ENCODE measurements at places on chromosomes 11 and 22. TPM values are rescaled to one million over a fixed set of nuclear protein-coding genes. Genes with fewer than 3 reads are reported as not detected.

DNA sequence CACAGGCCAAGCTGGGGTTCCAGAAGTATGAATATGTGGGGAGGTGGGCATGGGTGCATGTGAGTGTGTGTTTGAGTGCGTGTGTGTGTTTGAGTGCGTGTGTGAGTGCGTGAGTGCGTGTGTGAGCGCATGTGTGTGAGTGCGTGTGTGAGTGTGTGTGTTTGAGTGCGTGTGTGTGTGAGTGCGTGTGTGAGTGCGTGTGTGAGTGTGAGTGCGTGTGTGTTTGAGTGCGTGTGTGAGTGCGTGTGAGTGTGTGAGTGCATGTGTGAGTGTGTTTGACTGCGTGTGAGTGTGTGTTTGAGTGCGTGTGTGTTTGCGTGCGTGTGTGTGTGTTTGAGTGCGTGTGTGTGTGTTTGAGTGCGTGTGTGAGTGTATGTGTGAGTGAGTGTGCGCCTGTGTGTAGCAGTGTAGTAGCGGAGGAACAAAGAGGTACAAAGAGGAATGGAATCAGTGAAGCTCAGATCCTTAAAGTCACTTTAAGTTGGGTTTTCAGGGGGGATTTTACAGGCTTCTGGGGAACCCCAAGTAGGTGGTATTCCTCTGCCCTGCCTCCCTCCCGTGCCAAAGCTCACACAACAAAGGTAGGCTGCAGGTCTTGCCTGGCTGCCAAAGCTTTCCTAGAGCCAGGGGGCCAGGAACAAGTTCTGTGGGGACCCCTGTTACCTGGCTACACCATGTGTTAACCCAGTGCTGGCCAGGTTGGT, 137.1 kb downstream of the KIRREL3 start:
- no peak for DNase-seq

DNA sequence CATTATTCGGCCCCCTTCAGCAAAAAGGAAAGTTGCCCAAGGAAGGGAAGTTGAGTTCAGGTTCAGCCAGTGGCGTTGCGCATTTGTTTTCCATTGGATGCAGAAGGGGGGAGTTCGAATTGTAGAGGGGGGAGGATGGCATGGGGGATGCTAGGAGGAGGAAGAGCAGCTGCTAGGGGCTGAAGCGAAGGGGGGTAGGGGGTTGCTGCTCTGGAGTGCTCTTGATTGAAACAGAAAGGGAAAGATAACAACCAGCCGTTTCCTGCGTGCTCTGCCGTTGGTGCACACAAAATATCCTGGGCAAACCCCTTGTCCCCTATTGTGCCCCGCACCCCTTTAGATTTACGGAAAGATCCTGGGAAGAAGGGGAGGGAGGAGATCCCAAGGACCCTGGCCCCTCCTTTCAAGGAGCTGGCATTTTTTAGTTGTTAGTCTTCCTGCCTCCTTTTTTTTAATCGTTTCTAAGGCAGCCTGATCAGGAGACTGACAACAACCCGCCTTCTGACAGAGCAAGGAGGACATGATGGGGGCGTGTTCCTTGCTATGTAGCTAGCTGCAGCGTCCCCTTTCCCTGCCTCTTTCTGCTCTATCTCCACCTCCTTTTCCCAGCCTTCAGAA, 2.1 kb downstream of the KMT2A start:
- DNase-seq = peak; percentile 80

GRCh38 chr11:12161137-12161536, 50.7 kb downstream of the MICAL2 start:
- DNase-seq = no peak

GRCh38 chr22:46193898-46194310, 43.6 kb downstream of the PPARA start:
- no peak for DNase-seq

GRCh38 chr22:28402539-28402938, 277.1 kb downstream of the TTC28 start:
- no peak for DNase-seq

DNA sequence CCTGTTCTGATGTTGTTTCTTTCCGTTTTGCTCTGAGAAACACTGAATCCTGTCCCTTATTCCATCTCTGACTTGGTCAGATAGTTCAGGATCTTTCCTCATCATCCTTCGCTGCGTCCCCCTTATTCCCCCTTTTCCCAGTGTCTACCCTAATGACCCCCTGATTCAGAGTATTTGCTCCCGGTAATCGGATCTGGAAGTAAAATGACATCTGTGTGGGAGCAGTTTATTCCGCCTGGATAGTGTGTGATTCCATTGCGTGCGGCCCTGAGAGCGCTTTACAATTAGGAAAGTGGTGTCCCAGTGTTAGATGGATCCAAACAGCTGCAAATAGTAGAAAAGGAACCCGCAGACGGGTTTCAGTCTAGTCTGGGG, 606 bp downstream of the DRG1 start:
- peak; percentile 7 for DNase-seq

DNA sequence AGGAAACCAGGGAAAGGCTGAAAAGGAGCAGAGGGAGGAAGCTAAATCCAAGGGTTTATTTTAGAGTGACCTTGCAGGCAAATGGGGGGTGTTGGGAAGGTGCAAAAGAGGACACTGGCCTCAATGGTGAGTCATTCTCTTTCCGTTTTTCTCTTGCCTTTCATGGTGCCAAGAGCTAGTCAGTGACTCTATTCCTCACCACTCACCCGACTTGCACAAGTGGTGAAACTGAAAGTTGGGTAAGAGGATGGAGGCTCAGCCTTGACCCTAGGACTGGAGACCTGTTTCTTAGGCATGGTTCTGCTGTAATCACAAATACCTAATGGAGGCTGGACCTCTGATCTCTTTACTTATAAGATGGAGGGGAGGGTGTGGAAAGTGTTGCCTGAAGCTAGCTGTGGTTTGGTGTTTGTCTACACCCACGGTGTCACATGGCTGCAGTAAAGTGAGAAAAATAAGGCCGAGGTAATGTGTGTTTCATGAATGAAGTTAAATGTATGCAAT, 67.3 kb upstream of the CREB3L1 start:
- no peak for DNase-seq

DNA sequence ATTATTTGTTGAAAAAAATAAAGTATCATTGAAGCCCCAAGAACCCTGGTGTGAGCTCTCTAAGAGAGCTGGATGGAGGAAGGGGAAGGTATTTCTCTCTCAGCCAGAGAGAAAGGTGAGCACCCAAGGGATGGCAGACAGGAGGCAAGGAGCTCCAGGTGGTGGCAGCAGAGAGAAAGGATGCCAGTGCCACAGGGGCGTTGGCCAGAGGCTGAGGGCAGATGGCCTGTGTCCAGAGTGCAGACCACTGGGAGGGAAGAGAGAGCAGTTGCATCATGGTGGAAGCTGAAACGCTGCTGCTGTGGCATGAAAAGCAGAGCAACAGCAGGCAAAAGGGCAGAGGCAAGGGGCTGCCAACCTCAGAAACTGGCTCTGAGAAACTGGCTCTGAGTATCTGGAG, 8.5 kb downstream of the SPON1 start:
- DNase-seq = peak; percentile 59

- no peak for DNase-seq
These were observed 501.6 kb downstream of the MIAT start for GRCh38 chr22:27159016-27159415.

DNA sequence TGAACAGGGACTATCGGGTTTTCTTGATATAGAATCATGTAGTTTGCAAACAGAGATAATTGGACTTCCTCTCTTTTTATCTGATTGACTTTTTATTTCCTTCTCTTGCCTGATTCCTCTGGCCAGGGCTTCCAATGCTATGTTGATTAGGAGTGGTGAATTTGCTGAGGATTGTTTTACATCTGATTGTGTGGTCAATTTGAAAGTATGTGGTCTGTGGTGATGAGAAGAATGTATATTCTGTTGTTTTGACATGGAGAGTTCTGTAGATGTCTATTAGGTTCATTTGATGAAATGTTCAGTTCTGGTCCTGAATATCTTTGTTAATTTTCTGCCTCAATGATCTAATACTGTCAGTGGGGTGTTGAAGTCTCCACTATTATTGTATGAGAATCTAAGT, 713.2 kb upstream of the CCDC179 start:
- no peak for DNase-seq

DNA sequence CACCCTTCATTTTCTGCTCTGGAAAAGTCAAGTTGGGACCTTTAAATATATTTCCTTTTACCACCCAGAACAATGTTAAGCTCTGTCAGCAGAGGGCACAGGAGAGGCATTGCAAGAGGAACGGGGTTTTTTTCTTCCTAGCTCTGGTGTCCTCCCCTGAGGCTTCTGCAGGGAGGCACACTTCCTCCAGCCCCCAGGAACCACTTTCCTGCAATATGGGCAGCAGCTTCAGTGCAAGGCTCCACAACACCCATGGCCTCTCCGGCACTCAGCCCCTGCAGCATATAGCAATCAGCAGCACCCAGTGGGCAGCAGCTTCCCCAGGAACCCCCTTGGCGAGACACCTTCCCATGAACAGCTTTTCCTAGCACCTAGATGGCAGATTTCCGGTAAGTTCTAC, 101.4 kb downstream of the SYT9 start:
- peak; percentile 87 for DNase-seq

DNA sequence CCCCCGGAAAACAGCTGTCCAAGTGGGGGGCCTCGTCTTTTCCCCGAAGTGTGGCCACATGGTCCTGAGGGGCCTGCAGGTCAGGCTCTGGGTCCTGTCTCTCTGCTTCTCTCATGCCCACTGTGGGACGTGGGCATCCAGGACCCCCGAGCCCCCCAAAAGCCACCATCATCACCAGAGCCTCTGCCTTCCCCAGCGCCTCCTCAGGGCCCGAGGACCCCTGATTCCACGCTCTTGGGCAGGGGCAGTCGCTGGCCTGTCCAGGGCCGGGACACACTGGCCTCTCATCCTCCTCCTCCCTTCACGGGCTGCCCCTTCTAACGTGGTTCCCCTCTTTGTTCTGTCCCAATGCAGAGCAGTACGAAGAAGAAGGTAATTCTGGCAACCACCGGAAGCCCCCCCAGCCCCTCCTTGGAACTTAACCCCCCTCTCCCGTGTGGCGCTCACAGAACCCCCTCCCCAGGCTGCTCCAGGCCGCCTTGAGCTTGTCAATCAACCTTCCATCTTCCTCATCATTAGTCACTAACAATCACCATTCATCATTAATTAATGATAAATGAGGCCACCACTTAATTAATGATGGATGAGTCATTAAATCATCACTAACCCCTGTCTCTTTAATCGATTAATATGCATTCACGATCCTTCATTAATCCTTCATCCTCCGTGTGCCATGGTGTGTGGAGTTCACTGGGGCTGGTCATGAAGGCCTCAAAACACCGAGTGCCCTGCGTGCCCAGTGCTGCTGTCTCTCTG, 3.9 kb downstream of the TNNT3 start:
- no peak for DNase-seq

- DNase-seq = no peak
These were observed 5.2 kb upstream of the OR52A1 start for GRCh38 chr11:5159806-5160205.

DNA sequence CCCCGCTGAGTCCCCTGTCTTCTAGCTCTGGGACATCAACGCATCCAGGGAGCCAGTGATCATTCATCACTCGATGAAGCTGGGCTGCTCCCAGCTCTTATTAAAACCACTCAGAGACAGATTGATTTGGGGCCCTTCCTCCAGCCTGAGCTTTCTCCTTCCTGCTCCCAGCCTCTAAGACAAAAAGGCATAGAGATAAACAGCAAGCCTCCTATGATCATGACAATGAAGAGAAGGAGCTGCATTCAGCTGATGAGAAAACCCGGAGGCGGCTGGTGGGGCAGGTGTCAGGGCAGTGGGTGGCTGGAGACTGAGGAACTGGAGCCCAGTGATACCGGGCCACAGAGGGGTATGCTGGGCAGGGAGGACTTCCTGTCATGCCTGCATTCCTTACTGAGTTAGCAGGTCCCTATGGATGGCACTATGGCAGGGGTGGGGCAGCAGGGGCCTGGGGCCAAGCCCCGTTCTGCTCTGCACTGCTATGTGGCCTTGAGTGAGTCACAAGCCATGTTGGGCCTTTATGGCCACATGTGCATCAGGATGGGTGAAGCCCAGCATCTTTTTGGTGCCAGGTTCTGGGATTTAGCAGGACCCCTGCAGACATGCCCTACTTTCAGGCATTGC, 20.2 kb downstream of the PVALB start:
- peak; percentile 28 for DNase-seq

The RAB36 gene
- total RNA-seq = 1.2 TPM

The EMID1 gene
- 13.2 TPM for total RNA-seq

The LYVE1 gene
- 0.94 TPM for total RNA-seq

The CHADL gene
- 1.6 TPM for total RNA-seq

The SLC35C1 gene
- 11.0 TPM for total RNA-seq

The TRPC6 gene
- 4.4 TPM for total RNA-seq

The TRIM68 gene
- 4.2 TPM for total RNA-seq

Measured in GM23338 (cell line).